ENCODE measurements at places on chromosomes 16 and 17.

- no peak for DNase-seq
Measured at GRCh38 chr16:52906281-52906680, 146.4 kb downstream of the CHD9NB start.

GRCh38 chr17:19002805-19003542, 1.6 kb downstream of the FAM83G start:
- no peak for DNase-seq

DNA sequence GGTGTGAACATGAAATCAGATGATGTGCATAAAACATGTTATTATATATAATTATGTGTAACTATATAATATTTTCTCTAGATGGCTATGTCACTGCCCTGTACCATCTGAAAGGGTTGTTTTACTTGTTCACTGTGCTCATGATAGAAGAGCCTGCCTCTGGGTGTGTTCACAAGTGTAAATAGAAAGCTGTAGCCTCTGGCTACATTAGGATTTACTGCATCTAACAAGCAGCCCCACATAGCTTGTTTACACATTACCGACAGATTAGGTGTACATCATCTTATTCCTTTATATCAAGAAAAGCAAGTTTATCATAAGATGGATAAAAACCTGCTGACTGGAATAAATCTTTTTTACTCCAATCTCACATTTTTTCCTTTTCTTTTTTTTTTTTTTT, 46.1 kb downstream of the CHD9 start:
- no peak for DNase-seq

- no peak for DNase-seq
Measured at GRCh38 chr17:28925912-28926365, 23.1 kb upstream of the DHRS13 start.

DNA sequence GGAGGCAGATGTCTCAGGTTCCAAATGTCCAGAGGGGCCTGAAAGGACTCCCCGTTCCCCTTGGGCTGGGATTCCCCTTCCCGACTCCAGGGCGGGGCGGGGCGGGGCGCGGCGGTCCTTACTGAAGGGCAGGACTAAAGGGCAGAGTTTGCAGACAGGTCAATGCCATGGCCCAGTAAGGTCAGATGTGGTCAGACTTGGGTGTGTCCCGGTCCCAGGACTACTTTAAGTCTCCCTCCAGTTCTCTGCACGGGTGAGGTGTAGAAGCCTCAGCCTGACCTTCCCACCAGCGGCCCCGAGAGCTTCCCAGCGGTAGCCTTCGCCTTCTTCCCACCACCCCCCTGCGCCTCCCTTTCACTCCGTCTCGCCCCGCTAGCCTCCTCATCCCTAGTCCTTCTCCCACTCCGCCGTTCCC, 532 bp downstream of the KDM6B start:
- DNase-seq = no peak

GRCh38 chr16:28014851-28015250, 48.7 kb downstream of the GSG1L start:
- DNase-seq = no peak

GRCh38 chr16:12573730-12574383, 229.8 kb downstream of the CPPED1 start:
- DNase-seq = peak; percentile 4

GRCh38 chr17:57866723-57867122, 16.9 kb upstream of the MRPS23 start:
- no peak for DNase-seq

GRCh38 chr17:50661795-50662391, 27.2 kb downstream of the ABCC3 start:
- DNase-seq = no peak

- DNase-seq = no peak
Measured at GRCh38 chr16:69513180-69513966, 52.4 kb upstream of the NFAT5 start.

DNA sequence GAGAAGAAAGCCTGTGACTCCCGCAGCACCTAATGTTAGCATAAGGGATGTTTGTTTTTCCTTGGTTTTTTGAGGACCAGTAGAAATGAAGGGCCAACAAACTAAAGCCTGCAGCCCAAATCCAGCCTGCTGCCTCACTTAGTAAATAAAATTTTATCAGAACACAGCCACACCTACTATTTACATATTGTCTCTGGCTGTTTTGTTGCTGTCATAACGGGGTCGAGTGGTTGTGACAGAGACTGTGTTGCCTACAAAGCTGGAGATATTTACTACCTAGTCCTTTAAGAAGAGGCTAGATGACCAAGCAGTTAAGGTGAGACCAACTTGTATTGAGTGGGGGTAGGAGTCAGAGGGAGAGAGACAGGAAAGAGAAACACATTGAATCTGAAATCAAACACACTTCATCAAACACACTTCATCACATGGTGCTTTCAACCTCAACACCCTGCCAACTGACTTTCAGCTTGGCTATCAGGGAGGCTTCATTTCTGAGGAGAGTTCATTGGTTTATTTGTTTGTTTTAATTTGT, 546.3 kb upstream of the CDH11 start:
- no peak for DNase-seq

- DNase-seq = peak; percentile 97
Measured at GRCh38 chr17:75524970-75525805, at the start of gene LLGL2. Gene LLGL2 (plus strand): TSS chr17:75525697. CDS start chr17:75543427, 17,730 bp downstream.

- no peak for DNase-seq
Measured at GRCh38 chr16:82201351-82201750, 31.3 kb upstream of the MPHOSPH6 start.

DNA sequence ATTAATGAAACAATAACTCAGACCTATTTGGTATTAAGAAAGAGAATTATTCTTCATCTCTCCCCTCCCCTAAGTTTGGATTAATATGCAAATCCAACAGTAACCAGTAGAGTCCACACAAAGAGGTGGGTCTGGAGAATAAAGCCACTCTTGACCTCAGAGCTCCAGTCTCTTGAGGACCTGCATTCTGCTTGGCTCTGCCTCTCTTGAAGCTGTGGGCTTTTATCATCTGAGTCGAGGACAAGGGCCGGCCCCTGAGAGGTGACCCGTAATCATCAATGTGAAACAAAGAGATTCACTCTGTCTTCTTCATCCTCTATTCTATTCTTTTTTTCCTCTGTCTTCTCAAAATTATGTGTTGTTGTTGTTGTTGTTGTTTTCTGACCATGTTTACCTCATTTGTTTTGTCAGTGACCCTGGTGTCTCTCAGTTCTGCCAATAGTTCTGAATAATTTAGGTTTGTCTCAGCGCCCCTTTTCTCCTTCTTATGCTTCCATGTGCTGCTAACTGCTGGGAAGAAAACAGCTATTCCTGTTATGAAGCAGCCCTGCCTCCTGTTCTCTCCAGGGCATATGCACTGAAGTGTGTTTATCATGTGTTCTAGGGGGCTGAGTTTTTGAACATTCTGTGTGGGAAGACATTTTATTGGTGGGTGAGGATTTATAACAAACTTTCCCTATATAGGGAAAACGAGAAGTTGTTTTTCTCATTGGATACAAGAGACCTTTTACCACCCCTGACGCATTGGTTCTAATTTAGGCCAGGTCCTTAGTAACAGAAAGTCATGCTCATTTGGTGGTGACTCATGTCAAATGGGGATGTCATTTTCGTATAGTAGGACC, 135.8 kb downstream of the TRIM37 start:
- DNase-seq = no peak

- DNase-seq = no peak
Measured at GRCh38 chr17:77869041-77869599, 89.4 kb upstream of the TNRC6C start.

- DNase-seq = no peak
Measured at GRCh38 chr16:79278506-79278905, 322.0 kb downstream of the MAF start.

DNA sequence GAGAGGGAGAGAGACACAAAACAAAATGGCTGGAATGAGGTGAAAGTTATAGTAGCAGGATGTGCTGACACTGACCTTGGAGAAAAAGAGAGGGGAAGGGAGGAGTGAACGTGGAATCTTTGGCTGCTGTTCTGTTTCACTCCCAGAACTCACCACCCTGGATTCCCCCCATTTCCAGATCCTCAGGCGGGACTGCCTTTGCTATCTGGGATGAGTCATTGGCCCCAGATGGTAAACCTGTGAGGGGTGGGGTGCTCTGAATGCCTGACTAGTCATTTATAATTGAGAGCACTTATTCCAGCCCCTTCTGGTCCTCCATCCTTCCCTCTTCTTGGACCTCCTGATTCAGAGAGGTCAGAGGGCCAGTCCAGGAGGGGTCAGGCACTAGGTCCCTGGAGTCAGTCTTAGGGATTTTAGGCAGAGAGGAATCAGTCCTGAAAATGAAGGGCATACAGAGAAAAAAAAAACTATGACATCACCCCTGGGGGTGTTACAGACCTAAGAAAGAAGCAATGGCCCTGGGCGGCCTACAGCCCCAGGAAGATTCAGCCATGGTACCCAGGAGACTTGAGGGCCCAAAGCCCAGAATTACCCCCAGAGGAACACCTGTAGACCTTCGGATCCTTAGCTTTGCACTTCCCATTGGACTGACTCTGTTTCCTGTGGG, 2.2 kb upstream of the ZG16 start:
- DNase-seq = no peak

GRCh38 chr17:81429821-81430551, 34.7 kb downstream of the BAHCC1 start:
- no peak for DNase-seq

- no peak for DNase-seq
Measured at GRCh38 chr17:78514521-78514920, 62.7 kb downstream of the DNAH17 start.

GRCh38 chr16:28140788-28141618, 70.8 kb downstream of the XPO6 start:
- no peak for DNase-seq

GRCh38 chr16:11640987-11641817, 27.1 kb upstream of the SNN start:
- no peak for DNase-seq

GRCh38 chr16:87847785-87848675, 21.3 kb downstream of the SLC7A5 start:
- DNase-seq = no peak

DNA sequence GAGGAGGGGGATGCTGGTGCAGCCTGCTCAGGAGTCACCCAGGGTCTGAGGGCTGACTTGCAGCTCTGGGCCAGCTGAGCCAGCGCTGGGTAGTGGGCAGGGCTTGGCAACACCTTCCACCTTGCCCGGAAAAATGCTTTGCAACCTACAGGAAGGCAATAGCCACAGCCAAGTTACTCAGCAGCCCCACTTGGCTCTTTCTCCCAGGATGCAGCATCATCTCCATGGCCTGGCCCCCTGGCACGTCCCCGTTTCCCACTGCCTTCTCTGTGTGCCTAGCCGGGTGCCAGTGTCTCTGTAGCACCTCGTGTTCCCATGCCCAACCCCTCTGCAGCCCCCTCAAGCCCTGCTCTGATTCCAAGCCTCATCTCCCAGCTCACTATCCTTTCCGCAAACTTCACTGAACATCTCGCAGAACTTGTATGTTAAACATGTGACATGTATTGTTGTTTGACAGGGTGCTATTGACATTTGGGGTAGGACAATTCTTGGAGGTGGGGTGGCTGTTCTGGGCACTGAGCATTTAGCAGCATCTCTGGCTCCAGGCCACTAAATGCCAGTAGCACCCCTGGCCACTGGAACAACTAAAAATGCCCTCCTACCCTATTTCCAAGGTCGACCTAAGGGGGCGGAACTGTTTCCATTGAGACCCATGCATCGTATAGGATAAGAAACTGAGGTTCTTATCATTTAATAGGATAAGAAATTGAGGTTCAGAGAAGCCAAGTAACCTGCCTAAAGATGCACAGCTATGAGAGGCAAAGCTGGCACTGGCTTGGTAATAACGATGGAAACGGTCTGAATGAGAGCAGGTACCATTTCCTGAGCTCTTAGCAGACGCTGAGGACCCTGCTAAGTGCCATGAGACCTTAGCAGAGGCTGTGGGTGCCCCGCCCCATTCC, 12.2 kb downstream of the DEXI start:
- DNase-seq = no peak

DNA sequence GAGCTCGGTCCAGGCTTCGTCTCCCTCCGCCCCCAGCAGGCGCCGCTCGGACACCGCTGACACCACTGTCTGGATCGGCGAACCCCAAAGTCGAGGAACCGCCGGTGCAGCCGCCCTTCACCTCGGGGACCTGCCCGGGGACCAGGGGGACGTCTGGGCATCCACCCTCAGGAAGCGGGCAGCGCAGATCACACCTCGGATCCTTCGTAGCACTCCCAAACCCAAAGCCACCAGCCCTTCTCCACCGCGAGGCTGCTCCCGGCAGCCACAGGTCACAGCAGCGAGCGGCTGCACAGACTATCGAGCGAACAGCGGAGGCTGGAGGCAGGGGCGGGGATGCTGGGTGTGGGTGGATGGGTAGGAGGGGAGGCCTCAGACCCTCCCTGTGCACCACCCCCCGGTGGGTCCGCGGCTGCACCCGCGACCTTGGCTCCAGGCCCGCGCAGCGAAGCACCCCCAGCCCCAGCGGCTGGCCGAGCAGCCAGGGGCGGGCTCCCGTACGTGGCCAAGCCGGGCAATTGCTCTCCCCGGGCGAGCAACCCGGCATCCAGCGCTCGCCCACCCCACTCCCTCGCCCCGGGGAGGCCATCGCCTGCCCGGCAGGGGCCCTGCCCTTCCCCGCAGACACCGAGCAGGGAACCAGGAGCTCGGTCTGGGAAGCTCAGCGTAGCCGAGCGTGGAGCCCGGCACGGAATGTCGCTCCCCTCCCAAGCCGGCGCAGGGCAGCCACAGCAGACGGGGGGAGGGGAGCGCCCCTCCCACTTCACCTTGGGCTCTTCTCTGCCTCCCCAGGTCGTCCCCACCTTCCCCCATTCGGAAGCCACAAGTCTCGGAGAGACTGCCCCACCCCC, 1.0 kb downstream of the SDK2 start:
- DNase-seq = peak; percentile 57

DNA sequence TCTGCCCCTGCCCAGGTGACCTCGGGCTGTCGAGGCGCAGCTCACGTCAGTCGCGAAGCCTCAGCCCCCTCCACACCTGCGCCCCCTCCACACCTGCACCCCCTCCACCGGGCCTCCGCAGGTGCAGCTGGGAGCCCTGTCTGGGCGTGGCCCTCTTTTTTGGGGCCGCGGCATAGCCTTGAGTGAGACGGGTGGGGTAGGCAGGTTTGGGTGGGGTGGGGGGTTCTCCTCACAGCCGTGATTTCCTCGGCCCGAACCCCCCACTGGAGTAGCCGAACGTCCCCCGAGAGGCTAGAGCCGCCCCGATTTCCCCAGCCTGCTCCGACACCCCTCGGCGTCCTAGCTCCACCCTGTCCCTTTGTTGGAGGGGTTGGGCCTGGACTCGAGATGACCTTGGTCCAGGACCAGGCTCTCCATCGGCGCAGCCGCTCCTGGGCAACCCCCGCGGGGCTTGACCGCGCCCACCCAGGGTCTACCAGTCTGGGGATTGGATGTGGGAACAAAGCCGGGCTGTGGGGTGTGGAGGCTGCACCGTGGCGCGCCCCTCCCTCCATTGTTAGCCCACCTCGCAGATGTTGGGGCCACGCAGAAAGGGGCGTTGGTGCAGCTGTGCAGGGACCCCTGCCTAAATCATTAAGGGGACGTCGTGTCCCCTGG, 626 bp downstream of the TUBB3 start:
- DNase-seq = no peak

- no peak for DNase-seq
Measured at GRCh38 chr16:11530171-11530940, 56.4 kb downstream of the LITAF start.

GRCh38 chr17:10144456-10144855, 54.0 kb downstream of the GAS7 start:
- DNase-seq = no peak

Measured in NCI-H187 (cell line).